ENCODE measurements at places on chromosomes 2 and 18.
A peak's percentile ranks its signal among the peaks of the same experiment; 100 is the strongest.

DNA sequence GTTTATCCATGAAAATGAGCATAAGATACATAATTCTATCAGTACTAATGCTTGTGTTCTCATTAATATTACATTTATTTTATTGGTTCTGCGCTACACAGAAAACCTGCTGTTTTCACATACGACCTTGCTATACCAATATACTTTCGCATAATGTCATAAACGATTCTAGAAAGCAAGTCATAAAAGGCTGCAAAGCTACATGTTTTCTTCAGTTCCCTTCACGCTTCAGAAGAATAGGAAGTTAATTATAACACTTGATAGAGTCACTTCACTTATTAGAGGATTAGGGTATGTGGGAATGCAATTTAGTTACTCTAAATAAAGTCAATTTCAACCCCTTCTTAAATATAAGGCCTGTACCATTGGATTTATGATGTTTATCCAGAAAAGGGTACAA is 29.0 kb downstream of the PSME4 start:
- no peak for DNase-seq
- H3K4me3 ChIP-seq = no peak overlapping the region
- H3K27me3 ChIP-seq = no peaks in the 10 kb centered on the region
- no peak overlapping the region for H3K27ac ChIP-seq
- peaks cover 24% of the 10 kb centered on the region for H3K36me3 ChIP-seq

- no peaks in the 10 kb centered on the region for H3K36me3 ChIP-seq
- H3K27ac ChIP-seq = no peak overlapping the region
- H3K4me3 ChIP-seq = no peak overlapping the region
- no peaks in the 10 kb centered on the region for H3K27me3 ChIP-seq
Measured at GRCh38 chr2:120395221-120396012, 49.5 kb downstream of the INHBB start.

GRCh38 chr2:46847185-46847710 is 68.4 kb downstream of the MCFD2 start:
- H3K4me3 ChIP-seq = no peak overlapping the region
- H3K27me3 ChIP-seq = no peaks in the 10 kb centered on the region
- no peaks in the 10 kb centered on the region for H3K4me1 ChIP-seq
- DNase-seq = peak; percentile 97

- H3K27me3 ChIP-seq = no peaks in the 10 kb centered on the region
- no peak for DNase-seq
- no peaks in the 10 kb centered on the region for H3K36me3 ChIP-seq
- H3K4me1 ChIP-seq = no peaks in the 10 kb centered on the region
- no peak overlapping the region for H3K27ac ChIP-seq
Measured at GRCh38 chr2:134070281-134070741, 183.6 kb upstream of the MGAT5 start.

DNA sequence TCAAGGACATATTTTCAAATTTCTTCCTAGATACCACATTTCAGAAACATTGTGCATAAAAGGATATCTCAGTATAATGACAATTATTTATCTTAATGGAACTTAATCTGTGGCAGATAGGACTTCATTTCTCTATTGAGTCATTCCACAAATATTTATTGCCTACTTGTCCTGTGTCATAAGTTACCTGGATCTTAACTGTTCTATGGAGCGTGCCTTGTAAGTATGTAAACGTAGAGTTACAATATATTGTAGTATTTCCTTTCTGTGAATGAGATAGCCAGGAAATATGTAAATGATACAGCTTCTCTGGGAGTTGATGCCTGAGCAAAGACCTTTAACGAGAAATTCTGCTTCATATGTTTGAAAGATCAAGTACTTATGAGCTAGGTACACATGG is 2.5 kb downstream of the AGFG1 start:
- H3K4me1 ChIP-seq = no peaks in the 10 kb centered on the region
- H3K36me3 ChIP-seq = no peaks in the 10 kb centered on the region
- no peak for DNase-seq
- H3K27me3 ChIP-seq = no peaks in the 10 kb centered on the region
